ENCODE measurements at places on chromosomes 13 and 19. TPM values are rescaled to one million over a fixed set of nuclear protein-coding genes. Genes with fewer than 3 reads are reported as not detected.

DNA sequence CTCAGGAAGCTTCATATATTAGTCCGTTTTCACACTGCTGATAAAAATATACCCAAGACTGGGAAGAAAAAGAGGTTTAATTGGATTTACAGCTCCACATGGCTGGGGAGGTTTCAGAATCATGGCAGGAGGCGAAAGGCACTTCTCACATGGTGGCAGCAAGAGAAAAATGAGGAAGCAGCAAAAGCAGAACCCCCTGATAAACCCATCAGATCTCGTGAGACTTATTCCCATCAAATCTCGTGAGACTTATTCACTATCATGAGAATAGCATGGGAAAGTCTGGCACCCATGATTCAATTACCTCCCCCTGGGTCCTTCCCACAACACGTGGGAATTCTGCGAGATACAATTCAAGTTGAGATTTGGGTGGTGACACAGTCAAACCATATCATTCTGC lies 23.1 kb downstream of the FLT3 start:
- H3K4me3 ChIP-seq, result no peak overlapping the region
- H3K36me3 ChIP-seq, result no peaks in the 10 kb centered on the region
- DNase-seq, result no peak
- no peaks in the 10 kb centered on the region for H3K27me3 ChIP-seq
- H3K4me1 ChIP-seq, result no peaks in the 10 kb centered on the region

- H3K27me3 ChIP-seq, result no peaks in the 10 kb centered on the region
- no peak for DNase-seq
- H3K36me3 ChIP-seq, result no peaks in the 10 kb centered on the region
- peak overlapping the region; percentile 78 for H3K27ac ChIP-seq
- H3K4me3 ChIP-seq, result no peak overlapping the region
Measured at GRCh38 chr19:42198676-42199439, 18.6 kb downstream of the DEDD2 start.

RFPL4A gene
- not detected for total RNA-seq

GRCh38 chr13:77975358-77976042 lies 56.9 kb upstream of the EDNRB start:
- no peak overlapping the region for H3K27ac ChIP-seq
- no peaks in the 10 kb centered on the region for H3K36me3 ChIP-seq
- no peaks in the 10 kb centered on the region for H3K27me3 ChIP-seq
- no peak for DNase-seq
- peaks cover 12% of the 10 kb centered on the region for H3K4me1 ChIP-seq

CD22 gene
- total RNA-seq, result 16.7 TPM

GRCh38 chr19:13164343-13165161 lies 14.3 kb downstream of the IER2 start:
- H3K36me3 ChIP-seq, result no peaks in the 10 kb centered on the region
- H3K4me3 ChIP-seq, result peak overlapping the region; percentile 21
- peaks cover 45% of the 10 kb centered on the region for H3K4me1 ChIP-seq
- no peak for DNase-seq

IZUMO4 gene
- total RNA-seq, result 30.9 TPM

FPR1 gene
- total RNA-seq, result 36.9 TPM

APLP1 gene
- total RNA-seq, result 8.7 TPM

DNA sequence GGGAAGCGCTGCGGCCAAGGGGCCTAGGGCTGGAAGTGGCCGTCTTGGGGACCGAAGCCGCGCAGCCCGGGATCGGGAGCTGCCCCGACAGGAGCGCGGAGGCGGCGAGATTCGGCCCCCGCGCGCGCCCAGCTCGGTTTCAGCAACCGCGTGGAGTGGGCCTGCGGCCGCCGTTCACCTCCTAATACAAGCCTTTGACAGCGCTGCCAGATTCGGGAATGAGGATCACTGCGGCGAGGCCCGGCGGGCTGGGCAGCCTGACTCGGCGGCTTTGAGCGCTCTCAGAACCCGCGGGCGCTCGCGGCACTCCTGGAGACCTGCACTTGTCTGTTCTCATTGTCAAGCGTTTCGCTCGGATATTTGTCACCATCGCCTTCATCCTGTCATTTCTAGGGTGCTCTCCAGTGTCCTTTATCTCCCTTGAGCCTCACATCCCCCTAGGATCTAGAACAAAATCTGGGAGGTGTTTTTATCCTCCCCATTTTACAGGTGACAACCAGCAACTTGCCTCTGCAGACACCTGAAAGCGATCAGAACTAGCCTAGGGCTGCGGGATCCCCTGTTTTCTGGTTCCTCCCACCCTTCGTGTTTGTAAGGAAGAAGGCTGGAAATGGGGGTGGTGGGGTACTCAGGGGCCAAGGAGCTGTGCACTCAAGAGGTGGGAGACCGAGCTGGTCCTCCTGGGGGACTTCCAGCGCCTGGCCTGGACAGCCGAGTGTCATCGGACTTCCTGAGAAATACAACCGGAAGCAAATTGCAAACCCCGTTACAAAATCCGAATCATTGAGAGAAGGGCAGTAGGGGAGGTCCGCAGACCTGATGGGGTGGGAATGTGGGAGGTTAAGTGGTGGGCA lies 1.5 kb upstream of the CDX2 start:
- H3K36me3 ChIP-seq, result no peaks in the 10 kb centered on the region
- H3K27me3 ChIP-seq, result peaks cover 100% of the 10 kb centered on the region
- no peak overlapping the region for H3K4me3 ChIP-seq
- no peak for DNase-seq
- no peaks in the 10 kb centered on the region for H3K4me1 ChIP-seq

DNA sequence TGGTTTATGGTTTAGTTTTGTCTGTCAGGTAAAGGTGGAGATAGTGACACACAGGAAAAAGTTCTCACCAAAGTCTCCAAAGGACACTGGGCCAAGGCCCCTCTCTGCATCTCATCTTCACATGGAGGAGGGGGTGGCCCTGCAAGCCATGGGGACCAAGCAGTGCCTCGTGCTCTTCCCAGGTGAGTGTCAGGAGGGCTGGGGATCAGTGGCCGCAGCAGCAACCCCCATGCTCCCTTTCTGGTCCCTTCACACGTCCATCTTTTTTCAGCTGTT lies 88.0 kb downstream of the RGCC start:
- peak overlapping the region; percentile 98 for H3K27ac ChIP-seq
- H3K27me3 ChIP-seq, result no peaks in the 10 kb centered on the region
- DNase-seq, result no peak

GRCh38 chr19:728011-728410 lies 19.3 kb downstream of the PALM start:
- DNase-seq, result no peak
- H3K36me3 ChIP-seq, result no peaks in the 10 kb centered on the region
- no peak overlapping the region for H3K4me3 ChIP-seq
- no peaks in the 10 kb centered on the region for H3K27me3 ChIP-seq
- peak overlapping the region; percentile 50 for H3K27ac ChIP-seq

Measured in tibial nerve (tissue), 4 donors.